ENCODE measurements at places on chromosomes 2 and 18. TPM values are rescaled to one million over a fixed set of nuclear protein-coding genes. Genes with fewer than 3 reads are reported as not detected.

The CAB39 gene
- total RNA-seq = 88.3 TPM

- no peak for DNase-seq
Measured at GRCh38 chr2:226839951-226840350, 4.1 kb downstream of the RHBDD1 start.

DNA sequence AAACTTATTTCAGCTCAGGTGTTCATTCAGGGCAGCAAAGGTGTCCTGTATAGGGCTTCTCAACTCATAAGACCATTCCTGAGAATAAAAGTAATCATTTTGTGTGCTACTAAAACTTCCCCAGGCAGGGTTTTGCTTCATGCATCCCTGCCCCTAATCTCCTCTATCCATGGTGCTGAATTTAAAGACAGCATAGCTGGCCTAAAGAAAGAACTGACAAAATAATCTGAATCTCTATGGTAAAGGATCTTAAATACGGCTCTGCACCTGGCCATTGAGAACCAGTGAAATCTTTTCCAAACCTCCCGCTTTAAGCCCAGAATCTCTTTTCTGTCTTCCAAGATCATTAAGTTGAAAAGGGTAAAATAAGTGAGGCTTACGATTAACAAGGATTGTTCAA lies 292.1 kb upstream of the KLHL29 start:
- DNase-seq = no peak

GRCh38 chr2:120287183-120288015 lies 34.7 kb downstream of the RALB start:
- no peak for DNase-seq

GRCh38 chr2:174789001-174789400 lies 24.7 kb upstream of the CHRNA1 start:
- DNase-seq = no peak

DNA sequence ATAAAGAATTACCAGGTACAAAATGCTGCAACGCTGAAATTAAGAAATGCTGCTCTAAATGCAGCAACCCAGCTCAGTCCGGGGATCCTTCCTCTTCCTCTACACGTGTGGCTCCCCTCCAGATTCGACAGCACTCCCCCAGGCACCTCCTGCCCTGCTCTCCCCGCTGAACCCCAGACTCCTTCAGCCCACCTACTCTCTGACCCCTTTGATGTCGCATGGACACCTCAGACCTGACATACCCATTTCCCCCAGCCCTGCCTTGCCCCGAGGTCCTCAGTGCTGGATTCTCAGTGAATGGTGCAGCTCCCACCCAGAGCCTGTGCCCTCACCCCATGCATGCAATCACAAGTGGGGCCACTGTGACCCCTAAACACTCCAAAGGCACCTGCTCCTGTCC lies 4.6 kb upstream of the ADRA2B start:
- DNase-seq = no peak
